ENCODE measurements at places on chromosomes 3 and 15. TPM values are rescaled to one million over a fixed set of nuclear protein-coding genes. Genes with fewer than 3 reads are reported as not detected.

FGF12 gene
- 3.0 TPM for total RNA-seq

PHC3 gene
- 35.2 TPM for total RNA-seq

STAC gene
- total RNA-seq = 0.93 TPM

A4GNT gene
- total RNA-seq = not detected

DNA sequence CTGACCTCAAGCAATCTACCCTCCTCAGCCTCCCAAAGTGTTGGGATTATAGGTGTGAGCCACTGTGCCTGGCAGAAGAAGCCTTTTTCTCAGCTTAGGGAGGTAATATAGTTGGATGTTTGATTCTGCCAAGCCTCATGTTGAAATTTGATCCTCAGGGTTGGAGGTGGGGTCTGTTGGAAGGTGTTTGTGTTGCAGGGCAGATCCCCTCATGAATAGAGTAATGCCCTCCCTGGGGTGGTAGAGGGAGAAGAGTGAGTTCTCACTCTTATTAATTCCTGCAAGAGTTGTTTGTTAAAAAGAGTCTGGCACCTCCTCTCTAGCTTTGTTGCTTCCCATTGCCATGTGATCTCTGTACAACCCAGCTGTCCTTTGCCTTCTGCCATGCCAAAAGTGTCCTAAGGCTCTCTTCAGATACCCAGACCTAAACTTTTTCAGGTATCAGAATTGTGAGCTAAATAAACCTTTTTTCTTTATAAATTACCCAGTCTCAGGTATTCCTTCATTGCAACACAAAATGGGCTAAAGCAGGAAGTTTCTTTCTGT is 16.4 kb downstream of the NECTIN3 start:
- peaks cover 4% of the 10 kb centered on the region for H3K36me3 ChIP-seq
- H3K4me3 ChIP-seq = no peak overlapping the region
- H3K27ac ChIP-seq = no peak overlapping the region
- no peaks in the 10 kb centered on the region for H3K27me3 ChIP-seq
- DNase-seq = no peak

DNA sequence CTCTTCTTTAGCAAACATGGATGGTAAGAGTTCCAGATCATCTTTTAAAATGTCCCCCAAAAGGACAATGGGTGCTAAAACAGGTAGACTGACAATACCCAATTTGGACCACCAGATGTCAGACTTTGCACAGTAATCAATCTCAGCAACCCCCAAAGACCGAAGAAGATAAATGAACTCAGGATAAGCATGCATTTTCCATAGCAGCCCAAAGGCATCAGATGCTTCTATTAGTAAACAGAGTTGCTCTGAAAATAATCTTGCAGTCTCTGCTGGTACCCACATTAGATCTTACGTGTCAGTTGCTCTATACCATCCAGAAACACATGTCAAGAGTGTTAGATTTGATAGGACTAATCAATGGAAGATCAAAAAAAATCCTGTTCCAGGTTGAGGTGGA is 20.6 kb downstream of the MYH15 start:
- DNase-seq = peak; percentile 16
- no peaks in the 10 kb centered on the region for H3K36me3 ChIP-seq
- H3K27me3 ChIP-seq = no peaks in the 10 kb centered on the region
- H3K4me1 ChIP-seq = peaks cover 21% of the 10 kb centered on the region
- no peak overlapping the region for H3K4me3 ChIP-seq

- no peaks in the 10 kb centered on the region for H3K27me3 ChIP-seq
- peaks cover 17% of the 10 kb centered on the region for H3K4me1 ChIP-seq
- H3K27ac ChIP-seq = no peak overlapping the region
These were observed 241.9 kb downstream of the XXYLT1 start for GRCh38 chr3:195028877-195029606.

DNA sequence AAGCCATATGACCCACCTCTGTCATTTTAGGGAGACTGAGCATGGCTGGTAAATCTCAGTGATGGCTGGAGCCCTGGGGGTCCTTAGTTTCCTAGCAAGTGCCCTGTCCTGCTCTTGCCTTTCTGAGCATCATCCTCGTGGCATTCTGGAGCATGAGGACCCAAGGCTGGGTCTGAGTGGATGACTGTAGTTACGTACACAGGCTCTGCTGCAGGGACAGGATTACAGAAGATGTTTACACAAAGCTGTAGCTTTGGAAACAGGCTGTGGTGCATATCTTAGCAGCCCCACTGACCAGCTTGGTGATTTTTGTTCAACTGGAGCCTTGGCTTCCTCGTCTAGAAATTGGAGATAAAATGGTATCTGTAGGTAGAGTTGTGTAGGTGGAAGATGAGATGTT is 272.9 kb upstream of the CTDSPL start:
- DNase-seq = no peak
- H3K4me3 ChIP-seq = no peak overlapping the region
- H3K36me3 ChIP-seq = no peaks in the 10 kb centered on the region

GRCh38 chr3:78148986-78149717 is 1109.3 kb downstream of the ROBO2 start:
- DNase-seq = no peak
- H3K27me3 ChIP-seq = no peaks in the 10 kb centered on the region
- no peak overlapping the region for H3K4me3 ChIP-seq
- H3K36me3 ChIP-seq = no peaks in the 10 kb centered on the region
- no peaks in the 10 kb centered on the region for H3K4me1 ChIP-seq

- peaks cover 9% of the 10 kb centered on the region for H3K36me3 ChIP-seq
- no peak overlapping the region for H3K27ac ChIP-seq
- peaks cover 21% of the 10 kb centered on the region for H3K4me1 ChIP-seq
- DNase-seq = no peak
These were observed 9.4 kb downstream of the MEX3B start for GRCh38 chr15:82036461-82036860.
